ENCODE measurements at places on chromosomes 7 and 10. TPM values are rescaled to one million over a fixed set of nuclear protein-coding genes. Genes with fewer than 3 reads are reported as not detected.
A peak's percentile ranks its signal among the peaks of the same experiment; 100 is the strongest.

- DNase-seq, result no peak
Measured at GRCh38 chr7:140334341-140335057, 63.8 kb downstream of the SLC37A3 start.

DNA sequence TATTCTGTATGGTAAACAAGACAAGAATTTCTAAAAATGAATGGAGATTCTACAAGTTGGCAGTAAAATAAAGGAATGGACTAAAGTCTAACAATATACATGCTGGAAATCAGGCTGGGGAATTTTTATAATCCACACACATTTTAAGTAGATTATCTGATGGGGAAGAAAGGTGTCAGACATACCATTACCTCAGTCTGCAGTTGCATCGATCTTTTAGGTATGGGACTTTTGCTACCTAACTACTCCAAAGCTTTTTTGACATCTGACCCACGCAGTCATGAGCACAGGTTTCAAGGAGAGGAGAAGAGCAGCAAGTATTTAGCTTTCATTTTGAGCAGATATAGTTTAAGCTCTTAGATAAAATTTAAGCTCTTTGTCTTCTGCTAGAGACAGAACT lies 113.0 kb downstream of the ZNF438 start:
- DNase-seq, result no peak

DNA sequence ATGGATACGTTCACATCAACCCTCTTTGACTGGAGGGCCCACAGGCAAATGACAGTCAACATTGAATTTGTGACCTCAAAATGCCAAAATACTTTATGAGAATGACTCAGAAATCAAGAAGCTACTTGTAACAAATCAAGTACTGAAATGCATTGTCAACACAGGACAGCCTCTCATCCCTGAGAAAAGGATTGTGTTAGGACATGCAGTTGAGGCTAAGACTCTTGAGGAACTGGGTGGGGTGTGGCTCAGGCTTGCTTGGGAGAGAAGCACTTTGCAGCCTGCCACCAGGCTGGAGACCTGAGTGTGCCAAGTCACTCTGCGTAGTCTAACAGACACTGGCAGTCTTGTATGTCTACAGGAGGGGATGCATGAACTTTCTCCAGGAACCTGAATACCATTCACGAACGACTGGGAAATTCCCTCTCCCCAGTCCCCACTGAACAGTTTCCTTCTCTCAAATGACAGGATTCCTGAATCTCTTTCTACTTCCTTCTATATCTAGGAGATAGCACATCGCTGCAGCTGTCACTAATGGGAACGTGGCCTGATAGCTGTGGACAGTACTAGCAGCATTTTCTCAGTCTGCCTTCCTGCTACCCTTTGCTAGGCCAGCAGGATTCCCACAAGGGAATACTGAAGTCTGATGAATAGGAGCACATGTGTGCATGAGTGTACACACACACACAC lies 3.3 kb upstream of the SMO start:
- DNase-seq, result no peak

DNA sequence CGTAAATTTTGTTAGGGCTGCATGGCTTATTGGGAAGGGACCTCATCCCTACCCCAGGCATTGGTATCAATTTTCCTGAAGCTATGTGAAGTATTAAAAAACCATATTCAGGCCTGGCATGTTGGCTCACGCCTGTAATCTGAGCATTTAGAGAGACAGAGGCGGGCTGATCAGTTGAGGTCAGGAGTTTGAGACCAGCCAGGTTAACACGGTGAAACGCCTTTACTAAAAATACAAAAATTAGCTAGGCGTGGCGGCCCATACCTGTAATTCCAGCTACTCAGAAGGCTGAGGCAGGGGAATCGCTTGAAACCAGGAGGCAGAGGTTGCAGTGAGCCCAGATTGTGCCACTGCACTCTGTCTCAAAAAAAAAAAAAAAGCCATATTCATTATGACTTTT lies 7.1 kb downstream of the TASOR2 start:
- no peak for DNase-seq

DNA sequence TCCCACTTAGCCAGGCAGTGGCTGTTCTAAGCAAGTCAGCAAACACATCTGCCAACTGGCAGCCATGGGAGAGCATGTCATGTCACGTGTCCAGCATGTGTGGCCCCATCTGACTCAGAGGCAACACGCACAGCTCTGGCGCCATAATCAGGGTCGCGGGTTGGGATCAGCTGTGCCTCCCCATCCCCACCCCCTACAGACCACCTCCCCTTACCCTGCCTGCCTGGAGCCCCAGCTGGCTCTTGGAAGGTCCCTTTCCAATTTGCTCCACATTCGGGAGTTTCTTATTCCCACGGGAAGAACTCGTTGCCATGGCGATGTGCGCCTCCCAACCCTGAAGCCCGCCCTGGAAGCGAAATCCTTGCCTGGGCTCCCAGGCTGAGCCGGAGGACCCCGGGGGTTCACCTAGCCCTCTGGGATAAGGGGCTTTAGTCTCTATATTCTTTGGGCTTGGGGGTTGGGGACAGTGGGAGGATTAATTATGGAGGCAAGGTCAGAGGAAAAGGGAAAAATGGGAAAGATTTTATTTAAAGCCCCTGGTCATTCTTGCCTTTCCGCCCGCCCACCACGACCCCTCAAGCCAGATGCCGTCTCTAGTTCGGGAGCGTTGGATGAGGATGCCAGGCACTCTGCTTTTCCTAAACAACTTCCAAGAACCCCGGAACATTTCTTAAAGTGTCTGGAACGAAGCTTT lies 283.7 kb downstream of the ZEB1 start:
- peak; percentile 52 for DNase-seq

DNA sequence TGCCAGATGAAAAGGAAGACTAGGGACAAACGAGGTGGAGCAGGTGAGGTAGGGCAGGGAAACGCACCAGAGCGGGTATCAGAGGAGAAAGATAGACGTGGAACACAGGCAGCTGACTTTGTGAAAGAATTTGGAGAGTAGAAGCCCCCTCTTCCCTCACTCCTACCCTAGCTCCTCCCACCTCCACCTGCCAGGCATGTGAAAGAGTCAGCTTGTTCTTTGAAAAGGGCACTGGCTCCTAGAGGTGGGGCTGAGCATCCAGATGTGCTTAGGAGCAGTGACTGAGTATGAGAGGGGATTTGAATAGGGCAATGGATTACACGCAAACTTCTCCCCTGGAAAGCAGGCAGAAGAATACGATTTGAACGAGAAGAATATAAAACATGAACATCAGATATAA lies 174.2 kb upstream of the INHBA start:
- no peak for DNase-seq

- DNase-seq, result no peak
Measured at GRCh38 chr7:55983537-55983936, 19.2 kb downstream of the NIPSNAP2 start.

GRCh38 chr10:125392609-125393008 lies 232.2 kb upstream of the CTBP2 start:
- DNase-seq, result no peak

GRCh38 chr7:99824091-99824490 lies 3.7 kb upstream of the CYP3A43 start:
- DNase-seq, result no peak

GRCh38 chr10:62582101-62582705 lies 208.0 kb downstream of the ZNF365 start:
- DNase-seq, result no peak

DNA sequence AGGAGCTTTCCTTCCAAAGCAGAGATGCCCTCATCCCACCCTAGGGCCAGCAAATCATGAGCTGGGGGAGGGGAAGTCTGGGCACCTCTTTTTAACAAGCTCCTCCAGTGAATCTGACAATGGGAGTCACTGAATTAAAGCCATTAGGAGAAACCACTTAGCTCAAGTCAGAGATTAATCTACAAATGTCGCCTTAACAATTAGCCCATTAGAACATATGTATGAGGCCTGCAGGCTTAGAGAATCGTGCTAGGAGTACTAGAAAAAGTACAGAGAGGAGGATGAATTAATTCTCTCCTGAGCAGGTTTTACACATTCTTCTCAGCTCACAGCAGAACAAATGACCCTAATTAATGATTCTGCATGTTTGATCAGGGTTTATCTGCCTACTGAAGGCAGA lies 381.3 kb downstream of the KCNMA1 start:
- no peak for DNase-seq

DNA sequence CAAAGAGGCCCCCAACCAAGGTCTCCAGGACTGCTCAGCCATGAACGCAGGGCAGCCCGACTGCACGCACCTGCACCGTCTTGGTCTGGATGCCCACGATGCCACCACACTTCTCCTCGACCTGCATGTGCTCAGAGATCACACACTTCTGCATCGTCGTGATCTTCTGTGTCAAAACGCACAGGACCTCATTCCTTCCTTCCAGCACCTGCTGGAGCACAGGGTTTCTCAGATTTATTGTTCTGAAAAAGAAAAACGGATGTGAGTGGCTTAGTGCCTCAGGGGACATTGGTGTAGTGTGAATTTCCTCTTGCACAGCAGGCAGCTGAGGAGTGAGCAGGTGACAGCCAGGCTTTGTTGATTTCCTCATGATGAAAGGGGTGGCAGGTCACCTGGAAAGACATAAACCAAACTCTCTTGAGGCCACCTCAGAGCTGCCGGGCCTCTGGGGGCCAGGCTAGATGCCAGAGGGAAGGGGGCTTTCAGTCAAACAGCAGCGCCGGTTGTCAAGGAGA lies 38.2 kb downstream of the GSDME start:
- DNase-seq, result no peak

DNA sequence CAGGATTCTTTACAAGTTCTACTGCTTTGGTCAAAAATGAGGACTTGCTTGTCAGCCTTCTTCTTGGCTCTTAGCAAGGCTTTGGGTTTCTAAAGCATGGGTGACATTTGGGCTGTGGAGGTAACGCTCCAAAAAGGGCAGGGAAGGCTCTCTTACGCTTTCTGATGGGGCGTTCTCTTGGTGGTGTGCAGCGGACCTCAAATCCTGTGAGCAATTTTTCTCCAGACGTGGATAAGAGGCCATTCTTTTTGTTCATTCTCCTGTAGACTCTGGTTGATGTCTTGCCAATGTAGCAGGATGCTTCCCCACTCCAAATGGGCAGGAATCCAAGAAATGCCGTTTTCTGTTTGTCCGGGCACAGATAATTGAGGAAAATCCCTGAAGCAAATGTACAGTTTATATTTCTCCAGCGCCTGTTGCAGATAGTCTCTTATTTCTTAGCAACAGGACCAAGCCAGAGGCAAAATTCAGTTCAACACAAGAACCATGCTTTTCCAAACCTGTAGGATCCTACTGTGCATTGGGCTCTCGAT lies 138.4 kb upstream of the NFE2L3 start:
- no peak for DNase-seq

DNA sequence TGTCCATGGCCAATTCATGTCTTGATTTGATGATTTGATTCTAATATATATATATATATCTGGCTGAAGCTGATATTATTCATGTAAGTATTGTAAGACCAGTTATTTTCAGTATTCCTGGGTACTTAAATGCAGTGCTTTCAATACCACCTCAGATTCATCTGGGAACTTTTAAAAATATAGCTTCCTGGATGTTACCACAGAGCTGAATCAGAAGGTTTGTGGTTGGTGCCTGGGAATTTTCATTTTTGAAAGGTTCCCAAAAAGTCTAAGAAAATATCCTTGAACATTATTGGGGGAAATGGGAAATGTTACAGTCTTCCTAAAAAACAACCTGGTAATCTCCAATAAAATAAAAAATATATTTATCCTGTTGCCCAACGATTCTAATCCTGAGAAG lies 10.7 kb upstream of the PPP3CB start:
- DNase-seq, result no peak

DNA sequence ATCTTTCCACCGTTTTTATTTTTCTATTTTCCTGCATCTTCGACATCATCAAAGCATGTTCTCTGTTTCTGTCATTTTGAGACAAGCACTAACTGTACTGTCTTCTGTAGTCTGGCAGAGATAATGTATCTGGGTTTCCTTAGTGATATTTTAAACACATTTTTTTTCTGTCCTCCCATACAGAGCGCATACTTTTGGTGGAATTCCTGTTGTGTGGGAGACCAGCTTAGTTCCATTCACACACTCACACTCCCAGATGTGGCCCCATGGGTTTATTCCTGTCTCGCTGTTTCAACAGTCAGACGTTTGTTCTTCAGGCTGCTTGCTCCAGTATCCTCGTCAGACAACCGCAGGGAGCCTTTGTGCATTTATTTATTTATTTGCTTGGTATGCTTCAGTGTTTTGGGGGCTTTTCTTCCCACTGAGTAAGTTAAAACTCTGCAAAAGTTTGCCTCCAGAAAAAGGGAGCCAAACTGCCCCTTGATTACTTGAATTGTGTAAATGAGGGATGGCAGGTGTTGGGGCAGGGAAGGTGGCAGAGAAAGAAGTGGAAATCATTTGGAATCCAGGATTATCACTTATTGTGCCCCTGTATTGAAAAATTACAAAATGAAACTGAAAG lies 456.8 kb upstream of the KLF6 start:
- peak; percentile 26 for DNase-seq

DNA sequence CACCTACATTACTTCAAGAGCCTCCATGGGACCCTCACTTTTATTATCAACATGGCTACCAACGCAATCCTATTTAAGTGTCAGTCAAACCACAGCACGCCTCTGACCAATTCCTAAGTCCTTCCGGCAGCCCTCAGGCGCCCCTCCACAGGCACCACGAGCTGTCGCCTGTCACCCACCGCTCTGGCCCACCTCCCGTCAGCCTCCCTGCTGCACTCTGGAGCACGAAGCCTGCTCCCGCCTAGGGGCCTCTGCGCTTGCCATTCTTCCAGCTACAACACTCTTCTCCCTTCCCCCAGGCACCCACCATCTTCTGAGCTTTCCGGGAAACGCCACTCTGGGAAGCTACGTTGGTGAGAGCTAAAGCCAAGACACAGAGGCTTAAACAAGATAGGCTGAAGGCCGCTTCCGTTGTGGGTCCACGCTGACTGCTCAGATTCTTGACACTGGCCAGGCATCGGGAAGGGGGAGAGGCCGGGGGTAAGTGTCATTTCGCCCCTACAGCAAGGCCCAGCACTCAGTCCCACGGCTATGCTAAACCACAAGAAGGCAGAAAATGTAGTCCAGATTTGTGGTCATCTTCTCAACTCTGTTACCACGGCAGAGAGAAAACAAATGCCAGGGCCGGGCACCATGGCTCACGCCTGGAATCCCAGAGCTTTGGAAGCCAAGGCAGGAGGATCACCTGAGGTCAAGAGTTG lies 56.7 kb downstream of the GNA12 start:
- no peak for DNase-seq

DNA sequence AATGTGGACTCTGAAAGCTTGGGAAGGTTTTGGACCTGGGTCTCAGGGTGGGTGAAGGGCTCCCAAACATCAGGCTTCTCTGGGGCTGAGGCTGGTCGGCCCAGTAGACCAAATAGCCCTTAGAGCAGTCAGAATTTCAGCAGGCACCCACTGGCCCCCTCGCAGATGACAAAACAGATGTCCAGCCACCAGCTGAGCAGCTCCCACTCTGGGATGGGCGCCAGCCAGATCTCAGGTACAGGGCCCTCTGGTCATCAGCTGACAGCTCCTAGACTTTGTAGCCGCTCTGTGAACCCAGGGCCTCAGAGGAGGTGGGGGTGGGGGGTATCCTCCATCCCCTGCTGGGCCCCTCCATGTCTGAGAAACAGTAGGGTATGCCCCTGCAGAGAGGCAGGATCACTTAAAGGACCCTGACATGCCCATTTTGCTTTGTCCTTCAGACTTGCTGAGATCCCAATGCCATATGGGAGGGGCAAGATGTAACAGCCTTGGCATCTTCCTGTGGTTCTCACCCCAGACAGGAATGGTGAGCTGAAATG lies 26.5 kb downstream of the HSPA12A start:
- DNase-seq, result no peak

- no peak for DNase-seq
Measured at GRCh38 chr10:85784792-85785191, 581.8 kb downstream of the GRID1 start.

PRF1 gene
- 1.4 TPM for polyA plus RNA-seq

POM121L12 gene
- polyA plus RNA-seq, result not detected
